HT1080 (cell line): ENCODE measurements at places on chromosomes 7 and 10.

GRCh38 chr10:15943426-15943825 lies 83.1 kb upstream of the MINDY3 start:
- no peak for DNase-seq

DNA sequence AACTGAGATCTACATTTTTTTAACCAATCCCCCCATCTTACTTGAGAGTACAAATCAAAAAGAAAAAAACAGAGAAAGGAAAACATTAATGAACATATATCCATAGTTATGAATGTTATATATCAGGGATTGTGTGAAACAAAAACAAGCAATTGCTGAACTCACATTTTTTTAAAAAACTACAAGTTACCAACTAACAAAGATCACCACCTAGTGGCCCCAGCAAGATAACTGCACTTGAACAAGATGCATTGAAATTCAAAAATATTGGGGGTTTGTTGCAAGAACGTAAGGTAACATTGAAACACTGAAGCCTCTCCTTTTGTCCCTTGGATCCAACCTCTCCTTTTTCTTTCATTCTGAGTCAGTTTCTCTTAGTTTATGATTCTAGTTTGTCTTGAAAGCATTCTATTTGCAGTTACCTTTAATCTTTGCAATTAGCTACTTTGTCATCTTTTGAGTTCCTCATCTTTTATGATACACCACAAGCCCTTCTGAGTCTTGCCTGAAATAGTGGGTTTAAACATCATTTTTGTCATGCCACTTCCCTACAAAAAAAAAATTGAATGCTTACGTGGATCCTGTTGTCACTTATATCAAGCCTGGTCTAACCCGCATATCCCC lies 87.3 kb upstream of the TES start:
- peak; percentile 27 for DNase-seq

DNA sequence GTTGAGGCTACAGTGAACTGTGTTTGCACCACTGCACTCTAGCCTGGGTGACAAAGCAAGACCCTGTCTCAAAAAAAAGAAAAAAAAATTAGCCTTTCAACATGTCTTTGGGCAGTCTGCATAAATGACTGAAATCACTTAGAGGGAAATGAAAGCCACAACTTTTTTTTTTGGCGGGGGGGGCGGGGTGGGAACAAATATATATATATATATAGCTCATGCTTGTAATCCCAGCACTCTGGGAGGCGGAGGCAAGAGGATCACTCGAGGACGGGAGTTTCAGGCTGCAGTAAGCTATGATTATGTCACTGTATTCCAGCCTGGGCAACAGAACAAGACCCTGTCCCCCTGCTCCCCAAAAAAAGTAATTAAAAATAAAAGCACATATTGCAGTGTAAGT lies 23.4 kb upstream of the MICU1 start:
- DNase-seq = no peak

- no peak for DNase-seq
Measured at GRCh38 chr10:57507788-57508187, 759.9 kb downstream of the IPMK start.

DNA sequence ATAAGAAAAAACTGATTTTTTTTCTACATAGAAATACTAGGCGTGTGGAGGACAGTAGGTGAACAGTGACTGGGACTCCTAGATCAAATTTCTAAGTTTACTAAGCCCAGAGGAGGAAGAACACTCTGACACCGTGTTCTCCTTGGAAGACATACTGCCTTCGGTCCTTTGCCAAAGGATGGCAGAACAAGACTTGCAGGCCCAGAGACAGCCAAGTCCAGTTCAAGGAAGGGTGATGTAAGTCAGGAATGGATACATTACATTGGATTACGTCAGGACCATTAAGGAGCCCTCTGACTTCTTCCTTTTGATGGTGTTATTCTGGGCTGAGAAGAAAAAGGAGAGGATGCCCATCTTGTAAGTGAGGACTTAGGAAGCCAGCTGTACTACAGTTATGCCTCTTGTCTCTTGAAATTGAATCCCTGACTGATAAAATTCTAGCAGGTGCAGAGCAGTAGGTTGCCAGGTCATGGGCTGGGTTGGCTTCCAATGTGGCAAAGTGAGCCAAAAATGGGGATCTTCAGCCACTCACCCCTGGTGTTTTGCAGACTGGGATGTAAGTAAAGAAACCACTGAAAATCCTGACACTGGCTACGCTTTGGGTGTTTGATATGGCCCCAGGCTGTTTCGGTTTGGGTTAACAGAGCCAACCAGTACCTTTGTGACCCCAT lies 45.1 kb downstream of the RELN start:
- no peak for DNase-seq

- DNase-seq = no peak
Measured at GRCh38 chr7:44977304-44977958, 1.4 kb downstream of the MYO1G start.

GRCh38 chr10:124012991-124013390 lies 80.4 kb downstream of the CHST15 start:
- DNase-seq = no peak
